Suppressor macrophage (primary cell): ENCODE measurements at places on chromosomes 2 and 18.

DNA sequence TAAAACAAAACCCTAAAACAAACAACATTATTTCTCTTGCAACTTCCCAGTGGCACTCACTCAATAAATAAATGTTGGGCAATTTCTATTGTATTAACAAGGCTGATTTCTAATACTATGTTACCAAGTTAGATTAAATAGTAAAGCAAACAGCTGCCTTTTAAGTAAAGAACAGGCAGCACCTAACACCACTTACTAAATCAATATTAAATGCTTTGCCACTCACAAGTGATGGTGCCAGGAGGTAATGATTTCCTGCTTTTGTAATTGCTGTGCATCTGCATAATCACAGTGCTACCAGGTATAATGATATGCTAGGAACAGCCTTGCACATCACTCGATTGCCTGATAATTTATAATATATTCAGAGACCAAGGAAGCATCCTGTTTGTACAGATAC lies 276.5 kb downstream of the NBAS start:
- DNase-seq, result no peak

GRCh38 chr2:239288951-239289511 lies 111.8 kb downstream of the HDAC4 start:
- no peak for DNase-seq

DNA sequence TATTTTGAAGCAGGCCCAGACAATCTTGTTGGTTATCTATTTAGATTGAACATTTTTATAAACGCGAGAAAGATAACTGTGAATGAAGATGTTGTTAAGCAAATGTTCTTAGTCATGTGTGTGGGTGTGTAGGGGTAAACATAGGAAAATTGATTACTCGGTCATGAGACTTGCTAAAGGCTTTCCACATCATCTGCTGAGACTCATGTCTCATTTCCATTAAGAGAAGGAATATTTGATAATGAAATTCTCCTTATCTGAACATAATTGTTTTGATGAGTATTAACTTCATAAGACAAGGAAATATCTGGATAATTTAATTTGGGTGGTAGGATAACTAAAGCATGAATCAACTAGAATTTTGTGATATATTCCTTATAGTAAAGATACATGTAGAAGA lies 19.7 kb downstream of the CCDC102B start:
- no peak for DNase-seq

- DNase-seq, result no peak
These were observed 16.6 kb downstream of the SERTAD2 start for GRCh38 chr2:64637000-64637635.

DNA sequence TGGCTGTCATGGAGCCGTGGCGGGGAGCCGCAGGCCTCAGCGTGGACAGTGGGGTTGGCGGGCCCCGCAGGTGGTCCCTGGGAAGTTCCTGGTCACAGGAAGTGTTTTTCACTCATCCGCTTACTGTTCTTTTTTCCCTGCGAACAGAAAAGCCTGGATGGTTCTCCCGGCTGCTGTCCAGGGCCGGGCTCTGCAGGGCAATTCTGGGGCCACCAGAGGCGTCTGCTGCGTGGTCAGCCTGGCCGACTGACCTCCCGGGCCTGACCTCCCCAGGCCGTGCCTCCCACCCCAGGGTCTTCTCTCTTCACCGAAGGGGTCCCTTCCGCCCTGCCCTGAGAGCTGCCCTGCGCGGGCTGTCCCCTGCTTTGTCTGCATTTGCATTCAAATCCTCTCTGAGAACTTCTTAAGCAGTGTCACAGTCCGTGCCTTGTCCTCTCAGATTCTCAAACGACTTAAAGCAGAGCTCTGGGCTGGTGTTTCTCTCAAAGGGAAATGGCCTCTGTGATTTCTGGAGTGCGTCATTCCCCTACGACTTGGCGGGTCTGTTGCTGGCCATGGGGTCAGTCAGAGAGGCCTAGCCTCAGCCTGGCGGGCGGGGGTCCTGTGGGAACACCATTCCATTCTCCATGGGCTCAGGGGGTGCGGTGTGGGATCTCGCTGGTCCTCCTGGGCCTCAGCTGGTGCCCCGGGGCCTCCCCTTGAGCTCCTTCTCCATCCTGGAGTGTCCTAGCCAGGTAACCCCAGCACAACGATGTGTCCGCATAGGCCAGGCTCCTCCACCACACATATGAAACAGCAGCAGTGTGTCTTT lies 38.3 kb downstream of the KLHL29 start:
- no peak for DNase-seq

GRCh38 chr2:39898934-39899333 lies 119.9 kb upstream of the THUMPD2 start:
- DNase-seq, result no peak

GRCh38 chr2:53475321-53475720 lies 292.3 kb upstream of the CHAC2 start:
- no peak for DNase-seq
